Activated T-helper 2 cell treated with anti-CD3 and anti-CD28 coated beads, Interferon-gamma antibody, Interleukin-2, Interleukin-4, amounts not matched to agents 10 μg/mL and 5 μg/mL and 100 μg/mL, durations not matched to agents 14 hours and 24 hours and 36 hours (primary cell): ENCODE measurements at places on chromosomes 11 and 22. TPM values are rescaled to one million over a fixed set of nuclear protein-coding genes. Genes with fewer than 3 reads are reported as not detected.

ELMOD1 gene
- total RNA-seq = not detected in 2 replicates

APOBEC3F gene
- total RNA-seq = 23.8 and 24.1 TPM in 2 replicates

PNPLA3 gene
- total RNA-seq = 1.3 and 1.7 TPM in 2 replicates

HTATIP2 gene
- total RNA-seq = 62.7 and 63.5 TPM in 2 replicates

OR8G5 gene
- not detected in 2 replicates for total RNA-seq
